Stimulated activated CD8-positive, alpha-beta memory T cell treated with anti-CD3 and anti-CD28 coated beads, Interleukin-4, amount 100 ng/mL, for 48 hours (primary cell): ENCODE measurements at places on chromosomes 16 and 17.

- DNase-seq: no peak
Measured at GRCh38 chr17:79407385-79407784, 203.5 kb downstream of the RBFOX3 start.

GRCh38 chr17:62075308-62075815, 10.3 kb upstream of the MED13 start:
- peak; percentile 40 for DNase-seq

DNA sequence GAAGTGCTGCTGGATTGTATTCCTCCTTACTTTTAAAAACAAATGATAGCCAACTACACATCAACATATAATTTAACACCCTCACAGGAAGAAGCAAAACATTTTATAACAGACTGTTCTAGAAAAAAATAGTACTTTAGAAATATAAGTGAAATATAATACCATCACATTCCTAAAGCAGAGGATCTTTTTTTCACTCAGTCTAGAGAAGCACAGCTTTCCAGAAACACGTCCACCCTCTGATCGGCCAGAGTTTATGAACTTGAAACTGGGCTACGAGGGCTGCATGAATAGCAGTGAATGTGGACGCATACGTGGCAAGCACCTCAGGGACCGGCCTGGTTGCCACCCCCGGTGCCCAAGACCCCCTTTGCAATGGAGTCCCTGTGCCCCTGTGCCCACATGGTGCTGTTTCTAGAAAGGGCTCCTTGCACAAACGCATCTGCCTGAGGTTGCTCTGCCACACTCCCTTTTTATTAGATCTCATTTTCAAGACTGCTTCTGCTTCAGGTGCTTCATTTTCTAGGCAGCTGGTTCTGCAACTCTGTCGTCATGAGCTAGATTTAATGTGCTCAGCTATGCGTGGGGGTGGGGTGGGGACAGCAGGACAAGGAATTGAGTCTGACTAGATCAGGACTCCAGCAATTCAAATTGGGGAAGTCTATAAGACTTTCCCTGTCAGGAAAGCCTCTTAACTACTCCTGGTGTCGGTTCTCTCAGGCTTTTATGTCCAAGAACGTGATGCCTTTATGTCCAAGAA, 29.1 kb upstream of the ERN1 start:
- no peak for DNase-seq

GRCh38 chr16:58222532-58223316, 24.8 kb upstream of the CSNK2A2 start:
- DNase-seq: no peak

DNA sequence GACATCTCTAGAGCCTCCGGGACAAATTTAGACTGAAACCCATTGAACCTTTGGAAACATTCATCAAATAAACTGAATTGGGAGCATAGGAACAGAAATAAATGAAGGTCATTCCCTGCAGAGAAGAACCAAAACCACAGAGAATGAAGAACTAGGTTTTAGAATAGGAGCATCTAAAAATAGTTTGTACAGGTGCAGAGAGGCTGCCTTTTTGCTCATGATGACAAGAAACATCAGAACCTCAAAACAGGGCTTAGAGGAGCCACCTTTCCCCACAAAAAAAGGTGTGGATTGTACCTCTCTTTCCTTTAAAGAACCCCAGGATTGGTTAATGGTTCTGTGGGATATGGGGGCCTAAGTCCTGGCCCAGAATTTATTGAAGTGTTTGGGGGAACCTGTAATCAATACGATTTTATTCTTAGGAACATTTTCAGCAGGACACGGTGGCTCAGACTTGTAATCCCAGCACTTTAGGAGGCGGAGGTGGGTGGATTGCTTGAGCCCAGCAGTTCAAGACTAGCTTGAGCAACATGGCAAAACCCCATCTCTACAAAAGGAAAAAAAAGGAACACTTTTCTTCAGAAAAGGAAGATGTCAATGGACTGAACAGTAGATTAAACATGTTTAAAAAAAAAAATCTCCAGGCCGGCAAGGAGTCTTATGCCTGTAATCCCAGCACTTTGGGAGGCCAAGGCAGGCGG, 37.7 kb upstream of the SLC47A1 start:
- DNase-seq: no peak
